ENCODE measurements at places on chromosomes 7 and 10.
A peak's percentile ranks its signal among the peaks of the same experiment; 100 is the strongest.

- peak; percentile 92 for DNase-seq
Measured at GRCh38 chr10:21194510-21194993, 297.4 kb upstream of the NEBL start.

DNA sequence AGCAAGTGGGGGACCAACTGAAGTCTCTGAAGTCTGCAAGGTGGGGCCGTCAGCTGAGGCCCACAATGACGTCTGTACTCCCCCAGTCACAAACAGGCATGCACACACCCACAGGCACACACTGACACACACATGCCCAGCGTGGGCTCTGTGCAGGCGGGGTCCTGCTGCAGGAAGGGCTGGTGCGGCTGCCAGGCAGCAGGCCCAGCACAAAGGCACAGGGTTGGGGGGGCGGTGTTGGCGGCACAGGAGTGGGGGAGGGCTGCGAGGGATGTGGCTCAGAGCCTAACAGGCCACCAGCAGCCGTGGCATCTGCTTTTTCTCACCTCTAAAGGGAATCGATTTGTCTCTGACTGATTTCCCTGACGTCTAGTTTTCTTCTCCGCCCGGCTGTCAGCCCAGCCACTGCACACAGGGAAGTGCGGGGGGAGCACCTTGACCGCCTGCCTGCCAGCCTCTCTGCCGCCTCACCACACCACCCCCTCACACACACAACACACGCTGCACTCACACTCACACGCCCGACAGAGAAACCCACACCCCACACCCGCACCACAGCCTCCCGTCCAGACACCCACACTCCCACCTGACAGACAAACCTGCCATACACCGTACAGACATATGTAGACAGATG is 43.5 kb upstream of the ZMIZ1 start:
- DNase-seq, result no peak

- peak; percentile 88 for DNase-seq
Measured at GRCh38 chr10:80699602-80700039, 161.9 kb downstream of the SH2D4B start.

DNA sequence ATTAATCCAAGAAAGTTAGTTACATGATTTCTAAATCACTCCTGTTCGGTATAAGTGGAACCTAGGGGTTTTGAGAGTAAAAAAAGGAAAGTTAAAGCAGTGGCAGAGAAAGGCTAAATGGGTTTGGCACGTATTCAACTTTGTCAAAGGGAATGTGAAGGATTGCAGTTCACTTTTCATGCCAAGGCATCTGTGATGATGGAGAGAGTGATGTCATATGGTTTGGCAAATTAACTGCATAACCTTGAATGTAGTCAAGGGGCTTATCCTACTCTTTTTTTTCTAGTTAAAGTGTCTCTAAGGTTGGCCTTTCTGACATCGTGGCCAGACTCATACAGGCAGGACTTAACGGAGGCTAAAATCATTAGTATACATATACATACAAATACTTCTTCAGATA is 277.8 kb downstream of the EXOC4 start:
- DNase-seq, result peak; percentile 57

- DNase-seq, result no peak
Measured at GRCh38 chr7:1137517-1138167, 22.4 kb downstream of the ZFAND2A start.

DNA sequence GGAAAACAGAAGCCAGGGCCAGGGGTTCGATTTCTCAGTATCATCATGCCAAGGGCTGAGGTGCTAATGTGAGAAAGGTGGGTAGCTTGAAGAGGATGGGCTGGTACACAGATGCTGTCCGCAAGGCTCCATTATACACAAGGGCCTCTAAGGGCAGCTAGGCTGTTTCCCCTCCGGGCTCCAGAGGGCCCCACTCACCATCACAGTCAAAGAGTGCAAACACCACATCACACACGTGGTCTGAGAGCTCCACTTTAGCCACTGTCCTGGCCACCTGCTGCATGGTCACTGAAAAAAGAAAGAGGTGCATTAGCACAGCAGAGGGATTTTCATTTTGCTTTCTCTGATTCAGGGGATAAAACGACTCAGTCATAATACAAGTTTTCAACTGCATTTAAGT is 20.9 kb upstream of the DNAJB12 start:
- peak; percentile 47 for DNase-seq

- DNase-seq, result no peak
Measured at GRCh38 chr7:40331915-40332314, 197.1 kb downstream of the SUGCT start.

- DNase-seq, result peak; percentile 6
Measured at GRCh38 chr10:62665771-62666170, 138.7 kb upstream of the ADO start.
